Activated CD4-positive, alpha-beta memory T cell treated with anti-CD3 and anti-CD28 coated beads, Interleukin-2, amount 10 ng/mL, durations not matched to agents 7 days and 5 days (primary cell): ENCODE measurements at places on chromosomes 7 and 10. TPM values are rescaled to one million over a fixed set of nuclear protein-coding genes. Genes with fewer than 3 reads are reported as not detected.
A peak's percentile ranks its signal among the peaks of the same experiment; 100 is the strongest.

GRCh38 chr10:105988848-105989247, 1175.7 kb downstream of the SORCS1 start:
- no peaks in the 10 kb centered on the region for H3K36me3 ChIP-seq
- no peak overlapping the region for H3K27ac ChIP-seq
- no peak overlapping the region for H3K4me3 ChIP-seq
- H3K4me1 ChIP-seq: no peaks in the 10 kb centered on the region

DNA sequence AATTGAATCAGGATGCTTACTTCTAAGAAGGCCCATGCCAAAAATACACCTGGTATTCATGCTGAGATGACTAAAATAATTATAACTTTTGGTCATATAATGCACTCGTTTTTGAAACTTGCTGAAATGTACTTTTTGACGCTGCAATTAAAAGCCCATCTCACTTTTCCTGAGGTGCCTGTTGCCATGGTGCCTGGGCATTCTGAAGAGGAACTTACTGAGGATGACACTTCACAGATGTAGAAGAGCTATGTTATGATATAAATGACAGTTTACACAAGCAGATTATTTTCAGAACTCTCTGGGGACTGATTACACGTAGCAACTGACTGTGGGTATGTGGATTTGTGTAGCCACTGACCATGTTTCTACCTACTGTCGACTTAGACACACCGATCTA, 182.4 kb downstream of the TPK1 start:
- no peaks in the 10 kb centered on the region for H3K27me3 ChIP-seq
- DNase-seq: no peak
- peaks cover 5% of the 10 kb centered on the region for H3K36me3 ChIP-seq
- no peak overlapping the region for H3K27ac ChIP-seq
- no peak overlapping the region for H3K4me3 ChIP-seq

DNA sequence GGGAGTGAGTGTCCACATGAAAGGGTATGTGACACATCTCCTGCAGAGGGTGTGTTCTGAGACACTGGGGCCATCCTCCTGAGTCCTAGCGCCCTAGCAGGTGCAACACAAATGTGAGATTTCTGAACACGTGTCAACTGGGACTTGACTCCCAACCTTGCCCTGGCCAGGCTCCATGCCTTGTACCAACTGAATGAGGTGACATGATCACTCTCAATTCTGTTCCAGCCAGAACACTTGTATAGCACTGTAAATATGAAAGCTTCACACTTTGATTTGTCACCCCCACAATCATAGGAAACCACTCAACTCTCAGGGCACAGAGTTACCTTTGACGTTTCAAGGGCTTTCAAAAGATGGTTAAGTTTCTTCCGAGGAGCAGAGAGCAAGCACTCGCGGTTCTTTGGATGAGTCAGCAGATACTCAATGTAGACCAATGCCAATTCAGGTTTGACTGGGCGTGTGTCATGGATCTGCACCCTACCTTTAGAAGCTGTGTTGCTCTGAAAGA, 48.6 kb downstream of the NCAPG2 start:
- H3K27ac ChIP-seq: peak overlapping the region; percentile 92
- DNase-seq: peak; percentile 78
- peaks cover 67% of the 10 kb centered on the region for H3K36me3 ChIP-seq
- H3K27me3 ChIP-seq: no peaks in the 10 kb centered on the region
- peak overlapping the region; percentile 31 for H3K4me3 ChIP-seq

GRCh38 chr7:50217821-50218281, 86.7 kb upstream of the IKZF1 start:
- H3K27me3 ChIP-seq: no peaks in the 10 kb centered on the region
- H3K27ac ChIP-seq: no peak overlapping the region
- H3K4me1 ChIP-seq: peaks cover 47% of the 10 kb centered on the region
- H3K4me3 ChIP-seq: no peak overlapping the region
- DNase-seq: no peak

DNA sequence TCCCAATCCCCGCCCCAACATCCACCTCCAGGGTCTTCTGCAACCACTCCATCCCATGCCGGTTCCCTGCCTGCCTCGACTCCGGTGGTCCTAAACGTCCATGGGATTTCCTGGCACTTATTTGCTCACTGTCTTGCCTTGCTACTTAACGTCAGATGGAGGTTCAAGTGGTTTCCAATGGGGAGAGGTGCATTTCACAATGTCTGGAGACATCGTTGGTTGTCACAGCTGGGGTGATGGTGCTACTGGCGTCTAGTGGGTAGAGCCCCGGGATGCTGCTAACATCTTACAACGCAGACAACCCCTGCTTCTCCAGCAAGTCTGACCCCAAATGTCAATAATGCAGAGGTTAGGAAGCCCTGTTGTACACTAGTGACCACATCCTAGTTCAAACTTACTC, 82.9 kb upstream of the ANLN start:
- H3K27ac ChIP-seq: no peak overlapping the region
- H3K36me3 ChIP-seq: no peaks in the 10 kb centered on the region
- no peak for DNase-seq
- no peaks in the 10 kb centered on the region for H3K27me3 ChIP-seq
- no peaks in the 10 kb centered on the region for H3K4me1 ChIP-seq

- peaks cover 1% of the 10 kb centered on the region for H3K4me1 ChIP-seq
- H3K4me3 ChIP-seq: no peak overlapping the region
- no peaks in the 10 kb centered on the region for H3K27me3 ChIP-seq
- H3K36me3 ChIP-seq: no peaks in the 10 kb centered on the region
- no peak for DNase-seq
- H3K27ac ChIP-seq: no peak overlapping the region
Observed at GRCh38 chr7:69651101-69651590, 52.9 kb downstream of the AUTS2 start.

GRCh38 chr7:12436896-12437535, 33.4 kb upstream of the VWDE start:
- no peaks in the 10 kb centered on the region for H3K36me3 ChIP-seq
- H3K27me3 ChIP-seq: peaks cover 6% of the 10 kb centered on the region
- no peak for DNase-seq
- no peaks in the 10 kb centered on the region for H3K4me1 ChIP-seq
- H3K4me3 ChIP-seq: no peak overlapping the region

- no peak for DNase-seq
- no peak overlapping the region for H3K27ac ChIP-seq
- no peak overlapping the region for H3K4me3 ChIP-seq
- H3K36me3 ChIP-seq: no peaks in the 10 kb centered on the region
- peaks cover 18% of the 10 kb centered on the region for H3K27me3 ChIP-seq
Observed at GRCh38 chr10:6840766-6841165, 260.7 kb upstream of the PRKCQ start.

GRCh38 chr10:131804551-131805295, 96.1 kb upstream of the PPP2R2D start:
- no peaks in the 10 kb centered on the region for H3K36me3 ChIP-seq
- H3K27me3 ChIP-seq: no peaks in the 10 kb centered on the region
- DNase-seq: peak; percentile 1
- no peaks in the 10 kb centered on the region for H3K4me1 ChIP-seq
- H3K27ac ChIP-seq: no peak overlapping the region

- DNase-seq: no peak
- H3K36me3 ChIP-seq: no peaks in the 10 kb centered on the region
- H3K27me3 ChIP-seq: no peaks in the 10 kb centered on the region
- no peak overlapping the region for H3K4me3 ChIP-seq
Observed at GRCh38 chr7:158497627-158498026, 90.0 kb downstream of the PTPRN2 start.

- H3K27ac ChIP-seq: no peak overlapping the region
- no peak overlapping the region for H3K4me3 ChIP-seq
Observed at GRCh38 chr10:112767156-112767555, 182.9 kb upstream of the TCF7L2 start.

GRCh38 chr7:99597762-99598501, at the start of gene TMEM225B:
Gene TMEM225B, plus strand, starts transcription at chr7:99598267. Its CDS starts 6,122 bp downstream, at chr7:99604389.
- H3K4me1 ChIP-seq: no peaks in the 10 kb centered on the region
- H3K27me3 ChIP-seq: no peaks in the 10 kb centered on the region
- DNase-seq: peak; percentile 44
- no peak within 1 kb of the TSS for H3K4me3 ChIP-seq

DNA sequence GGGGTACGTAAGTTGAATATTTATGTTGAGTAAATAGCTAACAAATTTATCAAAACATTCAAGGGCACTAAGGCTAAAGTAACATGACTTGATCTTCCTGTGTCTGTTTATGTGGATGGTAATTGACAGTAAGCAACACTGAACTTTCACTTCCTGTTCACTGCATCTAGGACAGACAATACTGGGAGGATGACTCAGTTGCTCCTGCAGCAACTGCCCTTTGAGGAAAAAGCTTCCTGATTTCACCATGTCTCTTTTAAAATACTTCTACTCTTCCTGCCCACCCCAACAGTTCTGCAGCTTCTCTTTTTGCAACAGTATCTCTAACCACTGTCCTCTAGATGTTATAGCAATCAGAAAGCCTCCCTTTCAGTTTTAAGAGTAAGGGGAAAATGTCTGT, 76.6 kb upstream of the HGF start:
- DNase-seq: no peak
- H3K4me1 ChIP-seq: no peaks in the 10 kb centered on the region
- no peak overlapping the region for H3K27ac ChIP-seq
- no peaks in the 10 kb centered on the region for H3K27me3 ChIP-seq

DNA sequence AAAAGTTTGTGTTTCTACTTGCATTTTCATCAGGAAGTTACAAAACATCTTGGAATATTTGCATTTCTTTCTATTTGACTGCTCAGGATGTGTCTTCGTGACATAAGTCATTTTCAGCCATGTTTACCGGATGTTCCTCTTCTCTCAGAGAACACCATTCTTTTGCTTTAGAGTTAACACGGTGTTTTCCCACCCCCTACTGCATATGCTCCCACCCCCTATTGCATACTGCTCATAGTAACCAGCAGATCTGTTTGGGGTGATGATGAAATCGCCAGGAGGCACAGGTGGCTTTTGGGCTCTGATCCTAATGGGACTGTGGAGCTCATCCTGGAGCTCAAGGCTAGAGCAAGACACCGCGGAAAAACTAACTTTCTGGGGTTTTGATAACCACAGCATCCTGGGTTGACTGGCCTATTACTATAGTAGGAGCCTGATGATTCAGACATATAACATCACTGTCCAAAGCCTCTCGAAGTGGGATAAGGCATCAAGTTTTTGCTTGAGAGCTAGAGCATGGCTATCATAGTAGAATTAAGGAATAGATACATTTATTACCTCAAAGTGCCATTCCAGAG, 65.1 kb upstream of the BET1 start:
- H3K27ac ChIP-seq: no peak overlapping the region
- peaks cover 43% of the 10 kb centered on the region for H3K27me3 ChIP-seq
- H3K4me3 ChIP-seq: no peak overlapping the region
- H3K36me3 ChIP-seq: no peaks in the 10 kb centered on the region
- DNase-seq: no peak
- peaks cover 13% of the 10 kb centered on the region for H3K4me1 ChIP-seq

DNA sequence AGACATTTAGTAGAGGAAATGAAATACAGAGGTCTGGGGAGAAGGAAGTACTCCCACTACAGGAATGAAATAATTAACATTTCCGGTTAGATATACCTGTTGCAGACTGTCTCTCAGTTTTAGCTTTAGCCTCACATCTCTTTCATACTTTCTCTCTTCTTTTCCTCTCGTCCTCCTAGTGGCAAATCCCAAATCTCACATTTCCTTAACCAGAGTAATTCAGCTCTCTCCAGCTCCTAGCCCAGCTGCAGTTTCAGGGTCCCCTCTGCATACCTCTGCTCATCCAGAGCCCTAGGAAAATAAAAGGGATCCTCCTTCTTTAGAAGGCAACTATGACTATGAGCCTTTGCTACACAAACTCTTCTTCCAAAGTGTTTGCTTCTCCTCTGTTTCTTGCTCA, 643.2 kb downstream of the PHTF2 start:
- H3K4me3 ChIP-seq: no peak overlapping the region
- H3K4me1 ChIP-seq: no peaks in the 10 kb centered on the region
- no peak overlapping the region for H3K27ac ChIP-seq
- H3K27me3 ChIP-seq: no peaks in the 10 kb centered on the region
- no peak for DNase-seq
- no peaks in the 10 kb centered on the region for H3K36me3 ChIP-seq

DNA sequence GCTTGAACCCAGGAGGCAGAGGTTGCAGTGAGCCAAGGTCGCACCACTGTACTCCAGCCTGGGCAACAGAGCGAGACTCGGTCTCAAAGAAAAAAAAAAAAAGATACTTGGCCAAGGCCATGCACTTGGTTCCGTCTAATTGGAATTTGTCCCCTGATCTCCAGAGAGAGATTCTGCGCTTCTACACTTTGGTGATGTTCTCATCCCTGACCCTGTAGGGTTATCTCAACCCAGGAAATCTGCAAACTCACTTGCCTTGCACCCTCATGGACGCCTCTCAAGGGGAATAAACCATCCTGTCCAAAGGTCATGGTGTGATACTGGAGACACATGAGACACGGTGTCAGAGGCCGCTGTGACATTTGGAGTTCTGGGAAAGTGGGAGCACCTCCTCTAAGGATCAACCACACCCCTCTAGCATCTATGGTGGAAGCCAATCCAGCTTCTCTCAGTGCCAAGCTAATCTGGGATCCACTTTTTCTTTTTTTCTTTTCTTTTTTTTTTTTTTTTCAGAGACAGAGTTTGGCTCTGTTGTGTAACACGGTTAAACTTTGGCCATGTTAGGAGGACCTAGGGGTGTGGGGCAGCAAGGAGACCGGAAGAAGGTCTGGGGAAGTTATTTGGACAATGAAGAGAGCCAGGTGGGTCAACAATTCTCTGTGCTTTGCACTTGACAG, 7.8 kb upstream of the POR start:
- H3K27me3 ChIP-seq: no peaks in the 10 kb centered on the region
- no peaks in the 10 kb centered on the region for H3K36me3 ChIP-seq
- H3K27ac ChIP-seq: no peak overlapping the region
- peaks cover 2% of the 10 kb centered on the region for H3K4me1 ChIP-seq
- H3K4me3 ChIP-seq: no peak overlapping the region

ZMIZ2 gene
- 91.4 TPM for total RNA-seq

OR2A12 gene
- total RNA-seq: not detected
